ENCODE measurements at places on chromosomes 4 and X.

GRCh38 chr4:122450847-122451246 lies 5.7 kb downstream of the IL2 start:
- DNase-seq: no peak

GRCh38 chrX:151692825-151693224 lies 2.4 kb upstream of the PRRG3 start:
- no peak for DNase-seq

DNA sequence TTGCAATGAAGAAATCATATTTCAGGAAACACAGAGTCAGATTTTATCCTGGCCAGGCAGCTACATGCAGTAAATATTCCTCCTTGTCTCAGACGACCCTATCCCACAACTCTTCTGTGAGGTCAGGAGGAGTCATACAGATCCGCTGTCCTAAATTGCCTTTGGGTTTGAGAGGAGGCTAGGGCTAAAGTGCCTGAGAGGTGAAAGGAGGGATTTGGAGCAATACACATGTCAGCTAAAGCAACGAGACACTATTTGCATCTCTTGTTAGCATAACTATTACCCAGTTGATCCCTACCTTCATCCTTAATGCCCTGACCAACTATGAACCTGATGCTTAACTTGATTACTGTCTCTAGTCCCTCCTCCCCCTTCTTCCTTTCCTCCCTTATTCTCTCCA lies 98.6 kb downstream of the TBC1D19 start:
- DNase-seq: no peak

DNA sequence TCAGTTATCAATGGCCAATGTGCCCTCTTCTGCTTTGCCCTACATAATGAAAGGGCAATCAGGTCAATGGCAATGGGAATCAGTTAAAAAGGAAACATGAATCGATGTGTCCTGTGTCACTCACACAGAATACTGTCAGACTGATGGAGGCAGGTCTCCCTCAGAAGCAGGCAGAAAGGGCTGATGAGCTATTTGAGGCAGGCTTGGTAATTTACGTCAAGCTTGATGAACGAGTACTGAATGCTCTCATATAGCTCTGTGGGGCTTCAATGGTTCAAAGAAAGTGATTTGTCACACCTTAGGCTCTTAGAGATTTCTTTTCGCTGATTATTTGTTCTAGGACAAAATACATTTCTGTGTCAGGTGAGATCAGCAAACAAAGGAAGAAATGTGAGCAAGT lies 22.6 kb upstream of the TBC1D1 start:
- no peak for DNase-seq

GRCh38 chr4:4856071-4857000 lies 3.1 kb upstream of the MSX1 start:
- no peak for DNase-seq

- DNase-seq: no peak
Measured at GRCh38 chr4:134018846-134019245, 182.7 kb downstream of the PABPC4L start.

DNA sequence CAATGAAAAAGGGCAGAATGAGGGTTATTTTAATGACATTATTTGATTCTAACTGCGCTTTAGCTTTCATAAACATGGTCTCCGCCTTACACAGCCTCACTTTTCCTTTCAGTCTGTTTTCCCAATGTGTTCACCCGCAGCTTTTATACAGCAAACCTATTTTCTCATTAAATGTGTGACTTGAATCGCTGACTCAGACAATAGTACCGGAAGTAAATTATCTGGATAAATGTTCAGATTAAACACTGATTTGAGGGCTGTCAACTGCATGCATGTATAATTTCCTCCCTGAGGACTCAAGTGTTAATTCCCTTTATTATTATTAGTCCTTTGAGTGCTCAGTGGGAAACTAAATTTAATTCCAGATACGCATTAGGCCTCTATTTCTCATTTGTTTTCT lies 117.3 kb downstream of the FAM133A start:
- no peak for DNase-seq

GRCh38 chr4:34469516-34469915 lies 1774.8 kb downstream of the ARAP2 start:
- no peak for DNase-seq

DNA sequence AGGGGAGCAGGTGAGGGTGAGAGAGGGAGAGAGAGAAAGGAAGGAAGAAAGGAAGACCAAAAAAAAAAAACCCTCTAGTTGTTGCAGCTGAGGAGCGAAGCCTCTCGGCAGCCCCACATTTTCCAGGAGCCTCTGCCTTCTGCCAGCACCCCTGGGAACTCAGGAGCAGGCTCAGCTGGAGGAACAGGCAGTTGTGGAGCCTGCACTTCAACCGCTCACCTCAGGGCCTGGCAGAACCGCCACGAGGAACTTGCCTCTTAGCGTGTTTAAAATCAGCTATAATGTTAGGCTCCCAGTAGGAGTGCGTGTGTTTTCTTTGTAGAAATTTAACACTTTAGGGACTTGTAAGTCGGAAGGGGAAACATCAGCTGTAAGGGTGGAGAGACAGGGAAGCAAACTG lies 65.7 kb downstream of the SEL1L3 start:
- DNase-seq: no peak

All from DMS 273 treated with DMSO at 0.1 percent for 48 hours (cell line).